ENCODE measurements at places on chromosomes 5 and 9. TPM values are rescaled to one million over a fixed set of nuclear protein-coding genes. Genes with fewer than 3 reads are reported as not detected.

DNA sequence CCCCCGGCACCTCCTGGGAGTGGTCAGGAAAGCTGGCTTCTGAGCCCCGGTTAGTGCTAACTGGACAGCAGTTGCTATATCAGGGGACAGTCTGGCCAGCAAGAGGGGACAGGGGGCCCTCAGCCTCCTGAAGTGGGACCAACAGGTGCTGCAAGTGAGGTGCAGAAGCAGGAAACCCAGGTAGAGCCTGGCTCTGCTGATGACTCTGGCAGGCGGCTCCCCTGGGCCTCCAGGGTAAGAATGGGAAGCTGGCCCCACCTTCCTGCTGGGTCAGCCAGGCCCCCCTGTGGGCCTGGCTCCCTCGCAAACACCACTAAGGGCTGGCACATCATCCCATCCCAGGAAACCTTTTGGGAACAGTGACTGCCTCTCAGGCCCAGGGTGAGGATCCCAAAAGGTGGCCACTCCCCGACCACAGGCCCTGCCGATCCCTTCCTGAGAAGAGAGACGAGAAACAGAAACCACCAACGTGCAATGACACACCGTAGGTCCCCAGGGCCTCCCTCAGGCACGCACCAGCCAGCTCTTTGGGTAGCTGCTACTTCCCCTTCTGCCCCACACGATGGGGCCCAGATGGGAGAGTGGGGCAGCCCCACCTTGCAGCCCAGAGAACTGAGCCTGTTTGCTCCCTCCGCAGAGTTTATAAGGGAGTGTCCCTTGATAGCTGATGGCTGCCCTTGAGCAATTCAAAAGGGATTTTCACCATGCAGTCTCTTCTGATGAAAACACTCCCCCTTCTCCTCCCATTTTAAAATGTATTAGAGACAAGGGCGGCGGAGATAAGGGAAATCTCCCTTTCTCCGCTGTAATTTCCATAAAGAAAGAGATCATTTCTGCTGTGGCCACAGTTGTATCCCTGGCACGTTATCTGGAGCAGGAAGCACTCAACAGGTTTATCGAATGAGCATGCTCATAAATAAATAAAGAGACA lies 76.8 kb downstream of the STK10 start:
- H3K27ac ChIP-seq, result peak overlapping the region; percentile 93
- H3K4me1 ChIP-seq, result peaks cover 84% of the 10 kb centered on the region
- H3K4me3 ChIP-seq, result peak overlapping the region; percentile 70
- no peaks in the 10 kb centered on the region for H3K27me3 ChIP-seq

GRCh38 chr5:149242339-149242738 lies 29.3 kb upstream of the AFAP1L1 start:
- no peaks in the 10 kb centered on the region for H3K36me3 ChIP-seq
- no peak overlapping the region for H3K4me3 ChIP-seq
- no peak for DNase-seq

DNA sequence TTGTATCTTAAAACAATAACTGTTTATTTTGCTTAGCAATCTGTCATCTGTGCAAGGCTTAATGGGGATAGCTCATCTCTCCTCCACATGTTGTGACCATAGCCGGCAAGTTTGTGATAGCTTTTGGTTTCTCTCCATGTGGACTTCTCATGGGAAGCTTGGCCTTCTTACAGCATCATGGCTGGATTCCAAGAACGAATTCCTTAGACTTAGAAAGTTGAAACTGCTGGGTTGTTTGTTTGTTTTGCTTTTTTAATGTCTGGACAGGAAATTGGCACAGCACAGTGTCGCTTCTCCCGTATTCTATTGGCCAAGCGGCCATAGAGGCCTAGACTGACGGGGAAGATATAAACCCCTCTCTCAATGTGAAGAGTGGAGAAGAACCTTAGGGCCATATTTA lies 61.0 kb upstream of the PRDM9 start:
- no peaks in the 10 kb centered on the region for H3K36me3 ChIP-seq
- no peaks in the 10 kb centered on the region for H3K4me1 ChIP-seq
- DNase-seq, result no peak
- no peak overlapping the region for H3K27ac ChIP-seq
- no peak overlapping the region for H3K4me3 ChIP-seq

DNA sequence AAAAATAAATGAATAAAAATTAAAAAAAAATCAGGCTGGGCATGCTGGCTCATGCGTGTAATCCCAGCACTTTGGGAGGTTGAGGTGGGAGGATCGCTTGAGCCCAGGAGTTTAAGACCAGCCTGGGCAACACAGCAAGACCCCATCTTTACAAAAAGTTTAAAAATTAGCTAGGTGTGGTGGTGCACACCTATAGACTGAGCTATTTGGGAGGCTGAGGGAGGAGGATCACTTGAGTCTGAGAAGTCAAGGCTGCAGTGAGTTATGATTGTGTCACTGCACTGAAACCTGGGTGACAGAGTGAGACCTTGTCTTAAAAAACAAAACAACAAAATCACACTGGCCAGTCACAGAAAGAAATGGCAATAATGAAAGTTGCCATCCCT lies 3.4 kb upstream of the CNTRL start:
- H3K4me3 ChIP-seq, result peak overlapping the region; percentile 99
- peaks cover 33% of the 10 kb centered on the region for H3K4me1 ChIP-seq
- DNase-seq, result no peak
- peak overlapping the region; percentile 91 for H3K27ac ChIP-seq
- peaks cover 24% of the 10 kb centered on the region for H3K36me3 ChIP-seq

The KLF4 gene
- total RNA-seq, result 0.62 TPM

- no peak overlapping the region for H3K27ac ChIP-seq
- peaks cover 35% of the 10 kb centered on the region for H3K27me3 ChIP-seq
- H3K36me3 ChIP-seq, result no peaks in the 10 kb centered on the region
Measured at GRCh38 chr5:168295574-168296201, 4.2 kb downstream of the WWC1 start.

The CEMIP2 gene
- 69.0 TPM for total RNA-seq

The ZBED3 gene
- total RNA-seq, result 8.0 TPM

- H3K27me3 ChIP-seq, result no peaks in the 10 kb centered on the region
- no peak overlapping the region for H3K4me3 ChIP-seq
- no peaks in the 10 kb centered on the region for H3K36me3 ChIP-seq
- H3K4me1 ChIP-seq, result peaks cover 16% of the 10 kb centered on the region
- peak; percentile 19 for DNase-seq
Measured at GRCh38 chr5:143826951-143827444, 15.0 kb downstream of the HMHB1 start.

DNA sequence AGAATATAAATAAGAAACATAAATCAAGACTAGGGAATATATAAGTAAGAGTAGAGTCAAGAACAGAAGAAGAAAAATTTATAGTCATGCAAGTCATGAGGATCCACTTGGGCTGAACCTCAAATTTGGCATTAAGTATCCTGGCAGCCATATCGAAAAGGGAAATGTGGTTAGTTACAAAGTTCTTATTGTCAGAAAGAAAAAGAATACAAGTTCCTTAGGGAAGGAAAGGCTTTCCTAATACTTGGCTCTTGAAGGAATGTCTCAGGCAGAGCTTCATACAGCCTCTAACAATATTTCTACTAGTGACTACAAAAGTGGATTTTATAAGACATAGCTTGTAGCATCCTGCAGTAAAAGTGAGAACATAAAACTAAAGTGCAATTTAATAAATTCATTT lies 45.4 kb downstream of the TMEM252 start:
- H3K36me3 ChIP-seq, result no peaks in the 10 kb centered on the region
- no peak overlapping the region for H3K4me3 ChIP-seq
- H3K27ac ChIP-seq, result no peak overlapping the region

The ZDHHC11B gene
- total RNA-seq, result not detected

DNA sequence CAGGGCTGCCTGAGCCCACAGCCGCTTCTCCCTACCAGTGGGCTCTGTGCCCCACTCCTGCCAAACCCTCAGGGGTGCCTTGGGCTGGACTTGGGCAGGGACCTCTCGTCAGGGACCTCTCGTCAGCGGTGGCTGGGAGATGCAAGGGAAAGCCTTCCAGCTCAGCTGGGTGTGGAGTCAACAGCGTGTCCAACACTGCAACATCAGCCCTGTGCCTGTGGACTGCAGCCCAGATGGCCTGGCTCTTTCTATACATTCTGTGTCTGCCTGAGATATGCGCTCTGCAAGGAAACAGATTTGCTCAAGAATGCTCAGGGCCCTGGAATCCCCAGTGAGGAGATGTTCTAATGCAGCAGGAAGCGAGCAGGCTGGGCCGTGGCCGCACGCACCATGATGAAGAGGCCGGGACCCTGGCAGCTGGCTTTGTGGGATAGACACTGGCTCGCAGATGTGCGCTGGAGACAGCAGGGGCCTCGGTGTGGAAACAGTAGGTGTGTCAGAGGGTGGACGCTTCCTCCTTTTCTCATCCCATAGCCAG lies 85.0 kb upstream of the COL5A1 start:
- H3K27me3 ChIP-seq, result peaks cover 2% of the 10 kb centered on the region
- no peak overlapping the region for H3K4me3 ChIP-seq
- no peaks in the 10 kb centered on the region for H3K36me3 ChIP-seq

- no peak overlapping the region for H3K4me3 ChIP-seq
- H3K4me1 ChIP-seq, result no peaks in the 10 kb centered on the region
- H3K27me3 ChIP-seq, result peaks cover 6% of the 10 kb centered on the region
- no peak overlapping the region for H3K27ac ChIP-seq
- DNase-seq, result no peak
Measured at GRCh38 chr5:40025586-40025985, 600.8 kb upstream of the DAB2 start.

The WDR31 gene
- 2.9 TPM for total RNA-seq

The GRM6 gene
- total RNA-seq, result not detected

DNA sequence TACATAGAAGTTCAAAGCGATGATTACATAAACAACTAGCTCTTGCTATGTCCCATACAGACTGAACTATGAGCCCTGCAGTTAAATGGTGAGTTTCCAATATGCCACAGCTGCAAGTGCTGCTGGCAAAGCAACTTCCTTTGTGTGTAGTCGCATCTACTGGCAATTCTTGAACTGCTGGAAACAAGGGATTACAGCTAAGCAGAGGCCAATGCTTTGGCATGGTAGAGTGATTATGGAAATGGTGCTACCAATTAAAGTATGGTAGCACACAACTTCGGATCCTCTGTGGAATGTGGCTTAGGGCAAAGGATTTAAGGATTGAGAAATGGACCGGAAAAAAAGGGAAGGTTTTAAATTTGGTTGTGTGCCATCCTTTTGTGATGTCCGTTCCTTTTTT lies 856.6 kb downstream of the MAT2B start:
- no peak overlapping the region for H3K4me3 ChIP-seq
- no peaks in the 10 kb centered on the region for H3K36me3 ChIP-seq
- H3K27ac ChIP-seq, result no peak overlapping the region
- H3K4me1 ChIP-seq, result no peaks in the 10 kb centered on the region

The CYLC2 gene
- not detected for total RNA-seq

DNA sequence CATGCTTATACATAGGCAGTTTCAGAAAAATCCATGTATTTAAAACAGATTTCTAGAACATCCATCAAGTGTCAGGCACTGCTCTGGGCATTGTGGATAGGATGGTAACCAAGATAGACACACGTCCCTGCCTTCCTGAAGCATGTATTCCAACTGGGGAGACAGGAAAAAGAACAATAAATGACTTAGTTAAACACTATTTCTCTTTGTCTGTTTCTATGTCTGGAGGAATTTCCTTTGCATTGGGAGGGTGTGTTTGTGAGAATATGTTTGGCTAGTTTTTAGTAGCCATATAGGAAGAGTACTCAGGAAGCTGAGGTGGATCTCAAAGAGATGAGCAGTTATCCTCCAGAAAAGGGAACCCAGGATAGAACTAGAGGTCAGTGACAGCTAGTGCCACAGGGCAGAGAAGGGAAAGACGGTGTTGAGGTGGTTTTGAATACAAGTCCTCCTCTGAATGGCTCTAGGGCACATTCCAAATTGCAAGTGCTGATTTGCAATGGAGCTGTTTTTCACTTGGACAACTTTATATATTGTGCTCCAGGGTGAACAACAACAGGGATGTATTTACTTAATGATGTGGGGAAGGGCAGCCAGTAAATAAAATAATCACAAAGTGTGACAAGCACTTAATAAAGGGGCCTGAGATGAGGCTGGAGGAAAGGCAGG lies 144.7 kb upstream of the SHB start:
- H3K36me3 ChIP-seq, result no peaks in the 10 kb centered on the region
- DNase-seq, result no peak
- no peaks in the 10 kb centered on the region for H3K4me1 ChIP-seq
- H3K4me3 ChIP-seq, result no peak overlapping the region

The WNT8A gene
- not detected for total RNA-seq

The DNAH5 gene
- not detected for total RNA-seq

GRCh38 chr5:61349935-61350334 lies 17.9 kb downstream of the ZSWIM6 start:
- no peaks in the 10 kb centered on the region for H3K36me3 ChIP-seq
- H3K27ac ChIP-seq, result no peak overlapping the region
- DNase-seq, result no peak

The FBLL1 gene
- total RNA-seq, result not detected

- peak; percentile 14 for DNase-seq
- no peak overlapping the region for H3K27ac ChIP-seq
- H3K4me3 ChIP-seq, result no peak overlapping the region
Measured at GRCh38 chr5:83927140-83927733, 206.6 kb upstream of the HAPLN1 start.

DNA sequence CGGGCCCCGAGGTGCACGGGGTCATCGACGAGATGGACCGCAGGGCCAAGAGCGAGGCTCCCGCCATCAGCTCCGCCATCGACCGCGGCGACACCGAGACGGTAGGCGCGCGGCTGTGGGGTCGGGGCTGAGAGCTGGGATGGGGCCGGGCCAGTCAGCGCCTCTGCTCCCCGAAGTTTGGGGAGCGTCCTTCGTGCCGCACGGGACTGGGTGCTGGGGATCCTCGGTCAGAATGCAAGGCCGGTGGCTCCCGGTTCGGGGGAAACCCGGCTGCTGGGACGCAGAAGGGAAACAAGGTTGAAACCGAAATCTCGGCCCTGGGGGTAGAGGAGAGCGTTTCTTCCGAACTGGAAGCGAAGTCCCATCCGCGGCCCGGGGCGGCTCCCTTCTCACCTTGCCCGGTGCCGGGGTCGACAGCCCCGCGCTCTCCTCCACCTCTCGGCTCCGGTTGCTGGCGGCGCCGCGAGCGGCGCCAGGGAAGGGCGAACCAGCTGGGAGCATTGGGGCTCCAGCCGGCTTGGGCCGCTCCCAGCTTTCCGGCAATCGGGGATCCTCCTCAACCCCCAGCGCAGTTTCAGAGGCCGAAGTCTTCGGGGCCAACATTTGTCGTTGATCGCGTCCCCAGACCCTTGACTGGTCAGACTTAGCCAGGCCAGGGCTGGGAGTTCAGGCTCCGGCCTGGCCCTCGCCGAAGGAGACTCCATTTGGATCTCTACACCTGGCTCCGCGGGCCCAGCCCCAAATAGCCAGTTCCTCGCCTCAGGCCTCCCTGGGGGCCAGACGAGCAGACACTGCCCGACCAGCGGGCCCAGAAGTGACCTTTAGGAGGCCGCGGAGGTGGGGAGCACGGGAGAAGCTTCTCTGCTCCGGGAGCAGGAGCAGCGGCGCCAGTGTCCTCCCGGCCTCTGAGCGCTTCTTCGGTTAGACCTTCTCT lies 1.1 kb downstream of the LHX2 start:
- H3K4me3 ChIP-seq, result no peak overlapping the region
- no peaks in the 10 kb centered on the region for H3K36me3 ChIP-seq
- DNase-seq, result no peak
- H3K27ac ChIP-seq, result no peak overlapping the region
- H3K4me1 ChIP-seq, result peaks cover 33% of the 10 kb centered on the region

The GPX3 gene
- total RNA-seq, result not detected

The IFNE gene
- not detected for total RNA-seq

The PCAT7 gene
- not detected for total RNA-seq

The NR4A3 gene
- 36.9 TPM for total RNA-seq

The OR13C9 gene
- not detected for total RNA-seq

GRCh38 chr5:66277981-66278380 lies 133.9 kb downstream of the SREK1 start:
- no peaks in the 10 kb centered on the region for H3K4me1 ChIP-seq
- DNase-seq, result no peak
- H3K4me3 ChIP-seq, result no peak overlapping the region
- H3K27ac ChIP-seq, result no peak overlapping the region
